ENCODE measurements at places on chromosomes 11 and 22.
A peak's percentile ranks its signal among the peaks of the same experiment; 100 is the strongest.

DNA sequence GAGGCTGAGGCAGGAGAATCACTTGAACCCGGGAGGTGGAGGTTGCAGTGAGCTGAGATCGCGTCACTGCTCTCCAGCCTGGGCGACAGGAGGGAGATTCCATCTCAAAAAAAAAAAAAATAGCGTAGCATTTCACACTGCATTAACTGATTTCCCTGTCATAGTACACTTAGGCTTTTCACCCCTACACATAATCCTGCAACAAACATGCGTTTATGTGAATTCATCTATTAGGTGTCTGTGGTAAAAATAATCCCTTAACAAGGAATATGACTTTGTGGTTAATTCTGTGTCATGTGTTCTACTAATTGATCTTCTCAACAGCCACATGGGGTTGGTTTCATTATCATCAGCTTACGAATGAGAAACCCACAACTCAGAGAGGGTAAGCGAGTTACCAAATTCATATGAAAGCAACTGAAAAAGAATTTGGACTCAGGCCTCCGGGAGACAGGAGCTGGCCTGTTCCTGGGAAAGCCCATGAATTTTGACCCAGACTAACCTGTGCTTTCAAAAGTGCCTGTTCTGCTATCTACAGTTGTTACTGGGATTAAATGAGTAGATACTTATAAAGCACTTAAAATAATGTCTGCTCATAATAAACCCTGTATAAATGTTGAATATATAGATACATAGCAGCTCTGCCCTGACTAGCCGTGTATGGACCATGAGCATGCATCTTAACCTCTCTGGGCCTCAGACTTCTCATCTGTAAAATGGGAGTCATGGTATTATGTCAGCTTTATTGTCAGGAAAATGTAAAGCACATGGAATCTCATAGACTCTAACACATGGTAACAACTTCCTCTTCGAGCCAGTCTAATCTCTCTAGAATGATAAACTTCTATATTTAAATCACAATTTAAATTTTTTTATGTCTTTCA is 36.6 kb downstream of the KCNJ1 start:
- DNase-seq: no peak

- DNase-seq: peak; percentile 51
Measured at GRCh38 chr11:62832336-62833234, at the start of gene TEX54. TEX54 (minus strand) TSS chr11:62832841.

DNA sequence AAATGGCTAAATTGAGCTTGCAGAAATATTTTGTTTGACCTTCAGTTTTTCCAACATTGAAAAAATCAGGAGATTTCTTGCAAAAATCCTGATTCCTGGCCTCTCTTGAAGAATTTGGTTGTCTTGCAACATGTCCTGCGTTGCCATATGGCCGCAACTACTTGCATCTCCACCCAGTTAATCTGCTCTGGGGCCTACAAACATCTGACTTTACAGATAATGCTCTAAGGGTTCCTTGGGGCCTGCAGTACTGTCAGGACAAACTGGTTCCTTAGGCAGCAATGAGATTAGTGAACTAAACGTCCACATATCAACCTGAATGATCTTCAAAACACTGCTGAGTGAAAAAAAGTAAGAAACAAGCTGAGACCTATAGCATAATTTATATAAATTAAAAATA is 36.6 kb upstream of the FEZ1 start:
- DNase-seq: no peak

DNA sequence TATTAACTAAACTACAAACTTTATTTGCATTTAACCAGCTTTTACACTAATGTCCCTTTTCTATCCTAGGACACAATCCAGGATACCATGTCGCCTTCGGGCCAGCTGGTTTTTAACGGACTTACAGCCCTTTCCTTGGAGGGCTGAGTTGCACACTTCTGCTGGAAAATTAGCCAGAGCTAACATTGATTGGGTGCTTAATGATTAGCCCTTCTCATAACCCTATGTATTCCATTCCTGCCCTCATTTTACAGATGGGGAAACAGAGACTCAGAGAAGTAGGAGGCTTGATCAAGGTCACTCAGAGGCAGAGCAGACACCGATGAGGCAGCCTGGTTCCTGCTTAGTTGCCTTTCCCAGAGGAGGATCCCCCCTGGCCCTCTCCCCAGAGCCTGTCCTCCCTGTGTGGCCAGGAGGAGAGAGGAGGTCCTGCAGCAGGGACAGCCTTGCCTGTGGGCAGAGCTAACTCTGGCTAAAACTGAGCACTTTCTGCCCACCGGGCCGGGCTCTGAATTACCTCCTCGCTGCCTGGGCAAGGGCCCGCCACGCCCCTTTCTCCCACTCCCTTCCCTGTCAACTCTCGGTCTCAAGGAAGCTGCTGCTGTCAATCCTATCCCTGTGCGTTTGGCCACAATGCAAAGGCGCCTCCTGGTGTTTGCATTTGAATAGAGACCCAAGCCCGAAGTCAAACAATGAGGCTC is 59.6 kb upstream of the PAX6 start:
- DNase-seq: peak; percentile 87

GRCh38 chr22:45664136-45664646 is 7.4 kb upstream of the ATXN10 start:
- no peak for DNase-seq

DNA sequence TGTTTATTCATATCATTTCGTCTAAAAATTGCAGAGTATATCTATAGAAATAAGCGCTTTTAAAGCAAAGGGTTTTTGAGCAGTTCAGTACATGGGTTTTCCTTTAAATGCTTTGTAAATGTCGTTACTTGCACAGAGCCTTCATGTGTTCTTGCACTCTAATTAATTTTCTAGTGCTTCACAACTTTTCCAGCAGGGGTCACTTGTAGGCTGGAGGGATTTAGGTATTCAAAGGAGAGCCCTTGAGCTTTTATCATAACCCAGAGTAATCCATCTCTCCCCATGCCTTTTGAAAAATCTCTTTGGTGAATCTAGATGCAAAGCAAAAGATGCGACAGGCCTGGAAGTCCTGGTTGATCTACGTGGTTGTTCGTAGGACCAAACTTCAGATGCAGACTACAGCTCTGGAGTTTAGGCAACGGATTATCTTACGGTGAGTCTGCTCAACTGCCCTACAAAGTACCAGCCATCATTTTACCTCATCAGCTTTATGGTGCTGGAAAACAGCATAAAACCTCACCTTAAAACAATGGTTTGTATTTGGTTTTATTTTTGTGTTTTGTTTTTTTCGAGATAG is 60.4 kb downstream of the SFI1 start:
- peak; percentile 54 for DNase-seq

All from NCI-H69 (cell line).